ENCODE measurements at places on chromosomes 1 and 21. TPM values are rescaled to one million over a fixed set of nuclear protein-coding genes. Genes with fewer than 3 reads are reported as not detected.
A peak's percentile ranks its signal among the peaks of the same experiment; 100 is the strongest.

DNA sequence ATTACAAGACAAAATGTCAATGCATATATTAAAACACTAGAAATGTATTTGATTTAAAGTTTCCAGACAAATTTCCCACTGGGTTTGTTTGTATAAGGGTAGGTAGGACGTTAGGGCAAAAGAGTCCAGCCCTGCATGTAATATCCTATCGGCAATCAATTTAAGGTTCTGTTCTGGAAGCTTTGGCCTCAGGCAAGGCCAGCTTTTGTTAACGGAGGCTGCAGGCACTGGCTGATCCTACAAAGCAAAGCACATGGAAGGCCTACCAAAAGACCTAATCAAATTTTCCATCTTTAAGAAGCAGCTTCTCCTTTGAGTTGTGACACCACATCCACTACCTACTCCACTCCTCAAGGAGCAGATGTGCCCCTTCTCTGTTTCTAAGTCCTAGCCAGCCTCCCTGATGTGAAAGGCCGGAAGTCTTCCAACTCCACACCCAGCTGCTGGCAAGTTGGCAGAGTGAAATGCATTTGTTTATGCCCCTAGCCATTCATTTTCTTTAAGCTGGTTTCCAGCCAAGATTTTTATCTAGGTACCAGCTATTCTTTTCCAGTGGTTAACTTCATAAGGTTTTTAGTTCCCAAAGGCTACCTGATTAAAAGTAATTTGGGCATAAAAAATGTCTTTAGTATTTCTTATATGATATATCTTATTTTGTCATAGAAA lies 452.6 kb downstream of the PTBP2 start:
- DNase-seq: peak; percentile 38

DNA sequence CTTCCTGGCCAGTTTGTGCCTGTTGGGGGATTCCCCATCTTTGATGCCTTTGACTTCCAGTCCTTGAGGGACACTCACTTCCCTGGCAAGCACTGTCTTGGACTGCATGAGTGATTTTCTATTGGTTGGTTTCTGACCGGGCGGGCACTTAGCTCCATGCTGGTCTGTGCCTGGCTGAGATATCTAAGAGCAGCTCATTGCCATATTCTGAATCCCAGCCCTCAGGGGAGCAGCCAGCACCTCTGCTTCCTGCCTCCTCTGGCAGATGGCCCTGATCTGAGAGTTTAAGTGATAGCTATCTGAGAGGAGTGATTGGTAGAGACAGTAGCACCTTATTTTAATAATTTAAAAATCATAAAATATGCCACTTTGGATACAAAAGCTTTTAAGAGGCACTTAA lies 52.5 kb downstream of the DISC1 start:
- no peak for DNase-seq

DNA sequence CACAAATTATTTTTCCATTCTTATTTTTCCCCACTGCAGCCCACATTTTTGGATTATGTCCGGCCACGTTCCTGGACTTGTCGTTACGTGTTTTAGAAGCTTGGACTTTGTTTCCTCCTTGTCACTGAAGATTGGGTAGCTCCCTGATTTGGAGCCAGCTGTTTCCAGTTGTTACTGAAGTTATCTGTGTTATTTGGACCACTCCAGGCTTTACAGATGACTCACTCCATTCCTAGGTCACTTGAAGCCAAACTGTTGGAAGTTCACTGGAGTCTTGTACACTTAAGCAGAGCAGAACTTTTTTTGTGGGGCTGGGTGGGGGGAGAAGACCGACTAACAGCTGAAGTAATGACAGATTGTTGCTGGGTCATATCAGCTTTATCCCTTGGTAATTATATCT lies 12.2 kb upstream of the AXDND1 start:
- no peak for DNase-seq

DNA sequence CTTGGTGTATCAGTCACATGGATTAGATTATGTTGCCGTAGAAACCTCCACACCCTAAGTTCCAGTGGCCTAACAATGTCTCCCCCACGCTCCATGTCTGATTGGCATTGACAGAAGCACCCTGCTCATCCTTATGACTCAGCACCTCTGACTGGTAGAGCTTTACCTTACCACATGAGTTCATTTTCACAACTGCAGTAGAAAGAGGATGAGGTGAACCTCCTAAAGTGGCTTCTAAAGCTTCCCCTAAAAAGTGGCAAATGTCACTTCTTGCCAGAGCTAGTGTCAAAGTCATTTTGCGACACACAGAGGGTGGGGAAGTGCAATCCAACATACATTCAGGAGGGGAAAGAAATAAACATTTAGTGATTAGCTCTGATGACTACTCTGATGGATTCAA lies 30.6 kb upstream of the LYPD8 start:
- no peak for DNase-seq

- no peak for DNase-seq
Measured at GRCh38 chr1:115411371-115412063, 73.5 kb upstream of the NGF start.

Gene ZYG11A
- total RNA-seq: 1.2 TPM

Gene ST6GALNAC3
- 44.9 TPM for total RNA-seq

All from dermis blood vessel endothelial cell (primary cell).